GM12878 (cell line): ENCODE measurements at places on chromosomes 5 and 9. TPM values are rescaled to one million over a fixed set of nuclear protein-coding genes. Genes with fewer than 3 reads are reported as not detected.

DNA sequence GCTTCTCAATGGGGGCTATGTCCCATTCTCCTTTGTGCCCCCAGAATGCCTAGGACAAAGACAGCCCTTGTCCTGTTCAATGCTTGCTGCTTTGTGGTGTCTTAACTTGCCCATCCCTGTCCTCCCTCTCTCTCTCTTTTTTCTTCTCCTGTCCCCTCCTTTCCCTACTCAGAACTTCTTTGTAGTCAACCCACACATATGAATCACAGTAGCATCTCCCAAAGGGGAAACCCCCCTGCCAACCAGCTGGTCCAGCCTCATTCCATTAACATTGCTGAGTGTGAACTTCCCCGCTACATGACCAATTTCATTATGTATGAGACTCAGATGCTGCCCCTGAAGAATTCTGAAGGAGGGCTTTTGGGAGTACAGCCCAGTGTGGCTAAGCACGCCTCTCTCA lies 408.3 kb downstream of the ENC1 start:
- H3K4me3 ChIP-seq, result no peak overlapping the region
- H3K4me1 ChIP-seq, result no peaks in the 10 kb centered on the region
- H3K27me3 ChIP-seq, result no peaks in the 10 kb centered on the region; the same call in 1 of the 2 replicates
- H3K36me3 ChIP-seq, result no peaks in the 10 kb centered on the region

DNA sequence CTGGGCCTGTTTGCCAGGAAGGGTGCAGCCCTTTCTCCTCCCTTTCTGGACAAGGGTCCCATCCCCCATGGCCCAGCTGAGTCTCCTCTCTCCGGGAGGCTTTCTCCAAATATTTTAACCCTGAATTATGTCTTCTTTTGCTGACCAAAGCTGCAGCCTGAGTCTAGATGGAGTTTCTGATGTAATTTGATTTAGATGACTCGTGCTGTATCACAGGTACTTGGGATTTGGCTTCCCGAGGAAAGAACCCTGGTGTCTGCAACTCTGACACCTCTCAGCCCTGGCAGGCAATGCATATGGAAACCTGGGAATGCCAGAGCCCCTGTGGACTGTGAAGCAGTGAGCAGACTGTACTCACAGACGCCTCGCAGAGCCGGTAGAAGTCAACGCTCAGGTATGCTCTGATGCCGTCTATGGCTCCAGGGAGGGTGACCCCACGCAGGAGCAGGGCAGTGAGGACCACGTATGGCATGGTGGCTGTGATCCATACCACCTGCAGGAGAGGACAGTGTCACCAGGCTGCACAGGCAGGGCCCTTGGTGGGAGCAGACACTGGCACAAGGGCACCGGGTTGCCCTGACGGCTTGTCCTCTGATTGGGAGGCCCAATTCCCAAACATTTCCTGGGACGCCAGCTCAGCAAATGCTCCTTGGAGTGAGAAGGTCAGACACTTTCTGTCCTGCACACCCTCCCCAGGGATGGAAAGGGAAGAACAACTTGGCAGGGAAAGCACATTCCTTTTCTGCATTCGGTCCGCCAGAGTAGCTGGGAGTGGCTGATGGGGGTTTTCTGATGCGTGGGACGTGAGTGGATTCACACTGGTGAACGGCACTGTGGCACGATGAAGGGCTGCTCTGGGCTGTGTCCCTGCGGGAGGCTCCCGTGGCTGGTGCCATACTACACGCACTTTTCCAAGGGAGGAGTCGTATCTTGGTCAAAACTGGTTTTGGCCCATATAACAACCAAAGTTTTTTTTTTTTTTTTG lies 24.7 kb downstream of the SLC6A3 start:
- no peaks in the 10 kb centered on the region for H3K27me3 ChIP-seq

- no peaks in the 10 kb centered on the region for H3K27me3 ChIP-seq
- peak overlapping the region; percentile 47; the same call in 1 of the 2 replicates for H3K27ac ChIP-seq
- H3K36me3 ChIP-seq, result no peaks in the 10 kb centered on the region
- H3K4me1 ChIP-seq, result peaks cover 41% of the 10 kb centered on the region
- 0 out of 2 replicates have a peak overlapping the region, but pooled peaks have one; percentile 8 for H3K4me3 ChIP-seq
Observed at GRCh38 chr5:56056875-56057274, 62.1 kb upstream of the IL6ST start.

DNA sequence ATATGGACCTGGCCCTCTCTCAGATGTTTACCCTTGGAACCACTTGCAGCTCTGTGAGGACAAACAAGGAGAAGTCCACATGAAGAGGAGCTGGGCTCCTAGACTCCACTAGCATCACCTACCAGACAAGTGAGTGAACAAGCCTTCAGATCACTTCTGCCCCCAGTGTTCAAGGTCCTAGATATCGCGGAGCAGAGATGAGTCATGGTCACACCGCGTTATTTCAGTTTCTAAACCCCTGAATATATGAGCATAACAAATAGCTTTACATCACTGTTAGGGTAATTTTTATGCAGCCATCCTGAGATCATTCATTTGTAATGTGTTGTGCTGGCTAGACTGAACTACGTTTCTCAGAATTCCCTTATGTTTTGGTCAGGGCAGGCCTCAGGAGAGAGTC lies 77.0 kb upstream of the DAP start:
- H3K4me3 ChIP-seq, result no peak overlapping the region
- DNase-seq, result no peak
- no peaks in the 10 kb centered on the region; the same call in 1 of the 2 replicates for H3K27me3 ChIP-seq
- no peaks in the 10 kb centered on the region for H3K36me3 ChIP-seq
- no peaks in the 10 kb centered on the region for H3K4me1 ChIP-seq

DNA sequence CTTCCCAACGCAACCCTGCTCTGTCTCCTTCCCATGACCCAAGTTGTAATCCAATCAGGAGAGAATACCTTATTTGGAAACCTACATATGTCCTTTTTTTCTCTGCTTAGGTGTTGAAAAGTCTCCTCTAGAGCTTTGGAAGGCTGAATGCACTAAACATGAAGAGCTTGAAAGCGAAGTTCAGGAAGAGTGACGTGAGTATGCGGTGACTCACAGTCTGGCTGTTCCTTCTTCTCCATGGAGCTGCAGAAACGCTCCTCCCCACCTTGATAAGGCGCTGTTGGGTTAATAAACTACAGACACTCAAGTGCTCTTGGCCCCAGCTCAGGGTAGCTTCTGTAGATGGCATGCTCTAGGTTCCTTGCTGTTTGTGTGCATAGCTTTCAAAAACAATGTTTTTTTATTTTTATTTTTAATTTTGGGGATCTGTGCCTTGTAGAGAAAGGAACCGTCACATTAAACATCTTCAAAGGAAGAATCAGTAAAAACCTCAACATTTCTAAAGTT lies 30.7 kb downstream of the RAI14 start:
- H3K27me3 ChIP-seq, result no peaks in the 10 kb centered on the region
- H3K36me3 ChIP-seq, result no peaks in the 10 kb centered on the region
- H3K4me3 ChIP-seq, result no peak overlapping the region
- H3K27ac ChIP-seq, result no peak overlapping the region
- no peaks in the 10 kb centered on the region for H3K4me1 ChIP-seq

GRCh38 chr9:93123561-93124283 lies 10.3 kb downstream of the NINJ1 start:
- H3K4me3 ChIP-seq, result no peak overlapping the region
- H3K27ac ChIP-seq, result no peak overlapping the region
- DNase-seq, result no peak
- H3K36me3 ChIP-seq, result peaks cover 9% of the 10 kb centered on the region
- H3K4me1 ChIP-seq, result peaks cover 20% of the 10 kb centered on the region
- H3K27me3 ChIP-seq, result no peaks in the 10 kb centered on the region

DNA sequence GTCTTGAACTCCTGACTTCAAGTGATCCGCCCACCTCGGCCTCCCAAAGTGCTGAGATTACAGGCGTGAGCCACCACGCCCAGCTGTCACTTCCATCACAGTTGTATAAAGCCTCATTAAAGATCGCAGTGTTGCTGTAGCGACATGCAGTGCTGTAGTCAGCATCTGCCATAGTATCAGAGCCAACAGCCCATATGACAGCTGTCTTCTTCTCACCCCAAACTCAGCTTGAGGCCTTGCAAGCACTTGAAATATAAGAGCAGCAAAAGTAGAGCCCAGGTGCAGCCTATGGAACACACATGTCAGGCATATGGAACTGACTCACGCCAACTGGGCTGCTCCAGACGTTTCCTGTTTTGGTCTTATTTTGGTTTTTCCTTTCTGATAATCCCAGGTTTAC lies 167.8 kb downstream of the TRIO start:
- H3K4me1 ChIP-seq, result no peaks in the 10 kb centered on the region
- no peaks in the 10 kb centered on the region for H3K27me3 ChIP-seq
- no peak overlapping the region for H3K27ac ChIP-seq
- H3K4me3 ChIP-seq, result no peak overlapping the region
- H3K36me3 ChIP-seq, result peaks cover 23% of the 10 kb centered on the region
- DNase-seq, result no peak

DNA sequence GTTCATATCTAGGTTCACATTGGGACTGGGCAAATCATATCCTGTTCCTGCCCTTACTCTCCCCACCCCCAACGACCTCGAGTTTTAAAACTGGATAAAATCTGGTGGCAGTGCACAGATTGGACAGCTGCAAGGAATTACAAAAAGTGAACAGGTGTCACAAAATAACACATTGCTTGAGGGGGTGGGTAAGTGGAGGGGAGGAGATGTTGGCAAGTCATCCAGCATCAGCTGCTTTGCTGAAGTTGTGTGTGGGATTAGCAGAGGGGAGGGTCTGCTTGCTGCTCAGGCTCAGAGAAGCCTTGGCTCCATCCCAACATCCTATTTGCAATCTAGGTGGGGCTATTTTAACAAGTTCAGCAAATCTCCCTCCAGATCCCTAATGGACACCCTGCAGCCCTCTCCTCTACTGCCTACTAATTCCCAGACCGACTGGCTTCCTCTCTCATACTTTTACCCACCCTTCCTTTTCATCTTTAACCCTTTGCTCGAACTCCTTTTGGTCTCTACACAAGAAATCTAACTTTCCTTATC lies 39.8 kb upstream of the SLC24A2 start:
- H3K36me3 ChIP-seq, result no peaks in the 10 kb centered on the region
- H3K27ac ChIP-seq, result no peak overlapping the region
- H3K4me1 ChIP-seq, result no peaks in the 10 kb centered on the region
- H3K4me3 ChIP-seq, result no peak overlapping the region
- no peak for DNase-seq

RNF208 gene
- 10.7 and 12.0 TPM in 2 replicates for total RNA-seq

TAF11L5 gene
- not detected in 2 replicates for total RNA-seq

PPP2R2B gene
- total RNA-seq, result not detected in 2 replicates
